ENCODE measurements at places on chromosomes 1 and 21. TPM values are rescaled to one million over a fixed set of nuclear protein-coding genes. Genes with fewer than 3 reads are reported as not detected.

Gene FTCD
- total RNA-seq: not detected

Gene DNAJB4
- 76.1 TPM for total RNA-seq

Gene GBP7
- total RNA-seq: not detected

Gene OLFML2B
- total RNA-seq: 0.56 TPM

Gene ADORA3
- not detected for total RNA-seq

Gene ZNF691
- total RNA-seq: 15.3 TPM

Gene LHX8
- total RNA-seq: not detected

Gene S100A7
- not detected for total RNA-seq

Gene AGMAT
- 0.28 TPM for total RNA-seq

Gene WLS
- total RNA-seq: 157 TPM

Gene TTC13
- 8.9 TPM for total RNA-seq

Gene LAD1
- total RNA-seq: under 0.01 TPM

Gene FAM72C
- total RNA-seq: 0.83 TPM

Gene SLC44A3
- total RNA-seq: 0.54 TPM

Gene SPATA46
- total RNA-seq: not detected

Gene COP1
- total RNA-seq: 35.0 TPM

Gene RGS4
- 635 TPM for total RNA-seq

Gene CA6
- not detected for total RNA-seq

Gene LDLRAD2
- not detected for total RNA-seq

Gene P3R3URF
- not detected for total RNA-seq

Gene NR5A2
- under 0.01 TPM for total RNA-seq

Gene KRTAP10-5
- not detected for total RNA-seq

Gene ACTA1
- not detected for total RNA-seq

Gene CHIA
- not detected for total RNA-seq

Gene IL24
- under 0.01 TPM for total RNA-seq

Gene SYT14
- 1.4 TPM for total RNA-seq

Gene ADGRL4
- 3.2 TPM for total RNA-seq

Gene AMPD1
- total RNA-seq: not detected

Gene AP4B1
- 18.1 TPM for total RNA-seq

Gene ATP1A2
- total RNA-seq: under 0.01 TPM

Gene ACTL8
- 0.28 TPM for total RNA-seq

Gene PYHIN1
- total RNA-seq: not detected

Gene FLG2
- total RNA-seq: not detected

Gene RWDD3
- 10.4 TPM for total RNA-seq

Gene MXRA8
- 97.8 TPM for total RNA-seq

Gene TMEM125
- total RNA-seq: under 0.01 TPM

Gene KPRP
- total RNA-seq: not detected

Gene OR10J1
- not detected for total RNA-seq

Gene DISP1
- 4.7 TPM for total RNA-seq

Gene DSCAM
- total RNA-seq: under 0.01 TPM

Gene GBP6
- total RNA-seq: not detected

Gene UBE2U
- total RNA-seq: not detected

Gene ANGPTL7
- under 0.01 TPM for total RNA-seq

Gene BCL2L15
- total RNA-seq: under 0.01 TPM

Gene LAMC2
- 2.3 TPM for total RNA-seq

Gene C1orf56
- 0.54 TPM for total RNA-seq

Gene MYCL
- 0.72 TPM for total RNA-seq

Gene PM20D1
- total RNA-seq: not detected

Gene MYOG
- total RNA-seq: not detected

Gene BTBD19
- total RNA-seq: 0.56 TPM

Gene RNU1-1
- under 0.01 TPM for total RNA-seq

Gene AMY1B
- total RNA-seq: not detected

Gene WDR77
- 73.6 TPM for total RNA-seq

Gene F11R
- total RNA-seq: 0.83 TPM

Gene PSMA5
- 75.5 TPM for total RNA-seq

Gene VAV3
- total RNA-seq: 0.18 TPM

Gene LRRC39
- total RNA-seq: 0.36 TPM

Gene CATSPERE
- total RNA-seq: 0.18 TPM

Gene RGS16
- 0.28 TPM for total RNA-seq
